ENCODE measurements at places on chromosomes 7 and 10.

- no peak for DNase-seq
Observed at GRCh38 chr10:130470286-130470685, 334.1 kb downstream of the GLRX3 start.

- no peak for DNase-seq
Observed at GRCh38 chr10:96023168-96023567, 20.2 kb upstream of the CCNJ start.

DNA sequence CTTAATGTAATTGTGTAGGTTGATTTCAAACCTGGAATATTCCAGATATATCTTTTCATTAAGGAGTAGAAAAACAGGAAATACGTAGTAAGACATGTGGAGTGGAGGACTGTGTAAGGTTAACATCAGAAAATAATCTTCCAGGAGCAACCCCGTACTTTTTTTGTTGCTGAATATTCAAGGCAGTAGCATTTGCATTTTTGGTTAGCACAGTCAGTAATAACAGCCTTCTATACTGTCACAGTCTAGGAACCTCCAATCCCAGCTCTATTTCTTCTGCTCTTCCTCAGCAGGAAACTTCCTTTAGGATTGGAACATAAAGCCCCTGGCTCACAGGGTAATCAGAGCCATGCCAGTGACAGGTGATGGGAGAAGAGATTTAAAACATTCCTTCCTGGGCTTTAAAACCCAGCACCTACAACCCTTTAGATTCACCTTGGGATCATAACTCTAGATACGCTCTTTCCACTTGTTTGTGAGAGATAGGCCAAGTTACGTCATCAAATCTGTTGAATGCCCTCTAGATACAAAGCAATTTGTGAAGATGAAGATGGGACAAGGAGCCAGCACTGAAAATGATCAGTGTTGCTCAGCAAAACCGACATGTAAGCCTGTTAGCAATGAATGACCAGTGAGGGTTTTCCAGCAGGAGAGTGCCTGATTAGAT, 248.5 kb upstream of the NPY start:
- DNase-seq = no peak

- DNase-seq = peak; percentile 41
Observed at GRCh38 chr7:5528071-5528814, 104.6 kb upstream of the TNRC18 start.

GRCh38 chr10:132406181-132406580, 9.2 kb downstream of the PWWP2B start:
- DNase-seq = no peak

DNA sequence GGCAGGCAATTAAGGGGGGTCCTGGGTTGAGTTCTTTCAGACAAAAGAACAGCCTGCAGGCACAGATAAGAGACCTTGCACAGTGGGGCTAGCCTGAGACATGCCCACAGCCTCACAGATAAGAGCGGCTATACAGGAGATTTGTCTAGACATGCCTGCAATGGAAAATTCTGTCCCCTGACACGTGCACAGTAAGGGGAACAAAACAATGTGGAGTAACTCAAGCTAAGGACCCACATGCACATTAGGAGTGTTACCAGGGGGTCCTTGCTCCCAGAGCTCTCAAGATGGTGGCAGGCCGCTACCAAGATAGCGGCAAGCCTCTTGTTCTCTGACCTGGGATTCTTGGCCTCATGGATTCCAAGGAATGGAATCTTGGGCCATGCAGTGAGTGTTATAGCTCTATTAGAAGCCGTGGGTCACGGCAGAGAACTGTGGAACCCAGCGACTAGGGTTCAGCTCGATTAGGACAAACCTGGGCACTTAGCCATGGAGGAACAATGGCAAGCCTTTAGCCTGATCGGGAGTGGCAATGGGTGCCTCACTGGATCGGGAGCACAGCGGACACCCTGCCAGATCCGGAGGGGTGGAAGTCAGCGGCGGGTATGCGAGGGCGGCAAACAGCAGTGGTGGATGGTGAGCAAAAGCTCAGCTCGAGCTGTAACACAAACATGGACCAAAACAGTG, 196.9 kb downstream of the CCSER2 start:
- DNase-seq = no peak

DNA sequence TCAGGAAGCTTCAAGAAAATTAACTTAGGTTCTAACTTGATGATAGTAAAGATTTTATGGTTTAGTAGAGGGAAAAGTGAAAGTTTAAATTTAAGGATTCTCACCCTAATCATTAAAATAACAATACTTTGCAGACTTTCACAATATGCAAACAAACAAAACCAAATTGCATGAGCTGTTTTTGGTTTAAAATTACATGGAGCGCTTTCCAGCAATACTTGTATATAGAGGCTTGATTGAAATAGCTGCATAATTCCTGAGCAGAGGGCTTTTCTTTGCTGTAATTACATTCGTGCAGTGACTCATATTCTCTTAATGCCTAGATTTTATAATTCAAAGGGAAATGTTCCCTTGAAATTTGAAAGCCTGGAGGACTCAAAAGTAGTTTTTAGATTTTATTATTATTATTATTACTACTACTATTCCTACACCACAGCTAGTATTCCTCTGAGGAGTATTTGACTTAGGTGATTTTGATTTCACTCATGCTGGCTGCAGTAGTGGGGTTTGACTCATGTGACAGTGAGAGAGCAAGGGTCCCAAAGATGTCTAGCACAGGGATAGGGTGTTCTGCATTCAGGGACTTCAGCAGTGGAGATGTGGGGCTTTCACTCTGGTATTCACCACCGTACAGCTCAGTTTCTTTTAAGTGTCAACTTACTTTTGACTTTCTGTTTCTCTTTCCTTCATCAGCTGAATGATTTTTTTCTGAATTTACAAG, 138.1 kb downstream of the ADAM22 start:
- DNase-seq = no peak

GRCh38 chr7:33753881-33754525, 151.3 kb upstream of the BMPER start:
- peak; percentile 26 for DNase-seq

GRCh38 chr7:39566023-39566921, at the start of gene YAE1:
Gene YAE1 (plus strand): TSS chr7:39566404. CDS start chr7:39566419, 15 bp downstream.
- peak; percentile 80 for DNase-seq

DNA sequence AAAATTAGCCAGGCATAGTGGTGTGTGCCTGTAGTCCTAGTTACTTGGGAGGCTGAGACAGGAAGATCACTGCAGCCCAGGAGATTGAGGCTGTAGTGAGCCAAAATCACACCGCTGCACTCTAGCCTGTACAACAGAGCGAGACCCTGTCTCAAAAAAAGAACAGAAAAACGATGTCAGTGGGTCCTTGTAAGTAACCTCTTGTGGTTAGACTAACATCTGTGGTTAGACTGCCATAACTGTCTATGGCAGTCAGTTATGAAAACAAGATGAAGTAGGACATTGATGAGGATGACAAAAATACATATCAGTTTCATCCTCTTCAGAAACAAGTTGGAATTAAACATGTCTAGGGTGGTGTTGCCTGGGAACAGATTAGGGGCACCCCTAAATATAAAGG, 53.3 kb downstream of the AKAP9 start:
- no peak for DNase-seq

GRCh38 chr7:117319181-117319580, 3.7 kb downstream of the WNT2 start:
- DNase-seq = no peak

DNA sequence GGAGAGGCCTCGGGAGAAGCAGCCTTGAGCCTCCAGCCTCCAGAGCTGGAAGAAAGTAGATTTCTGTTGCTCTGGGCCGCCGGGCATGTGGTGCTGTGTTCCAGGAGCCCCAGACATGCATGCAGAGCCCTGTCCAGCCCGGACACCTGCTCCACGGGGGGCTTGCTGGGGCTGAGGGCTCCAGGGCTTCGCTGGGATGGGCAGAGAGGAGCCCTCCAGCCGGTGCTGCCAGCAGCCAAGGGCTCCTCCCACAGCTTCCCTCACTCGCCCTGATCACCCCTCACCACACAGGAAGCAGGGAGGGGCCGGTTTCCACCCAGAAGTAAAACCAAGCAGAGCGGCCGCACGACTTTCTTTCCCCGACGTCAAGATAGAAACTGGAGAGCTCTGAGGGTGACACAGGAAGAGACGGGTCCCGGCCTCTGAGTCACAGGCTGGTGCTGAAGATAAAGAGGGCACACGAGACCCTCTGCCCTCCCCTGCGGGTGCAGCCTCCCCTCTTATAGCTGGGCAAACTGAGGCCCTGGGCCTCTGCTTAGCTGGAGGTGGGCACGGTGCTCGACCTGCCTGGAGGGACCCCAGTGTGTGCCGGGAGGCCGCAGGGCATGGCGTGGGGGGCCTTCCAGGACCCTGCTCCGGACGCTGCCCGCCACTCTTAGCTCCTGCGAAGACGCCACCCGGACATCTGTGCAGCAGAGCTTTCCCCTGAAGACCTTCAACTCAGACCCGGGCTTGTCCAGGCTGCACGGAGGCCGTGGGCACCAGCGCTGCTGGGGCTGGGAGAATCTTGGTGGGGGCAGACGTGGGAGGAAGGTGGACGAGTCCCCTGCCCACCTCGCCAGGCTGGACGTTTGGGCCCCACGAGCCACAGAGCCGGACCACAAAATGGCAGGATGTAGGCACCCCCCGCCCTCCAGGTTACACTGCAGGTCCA, 31.1 kb downstream of the ADAP1 start:
- DNase-seq = peak; percentile 66

GRCh38 chr10:102645388-102645740, 1.1 kb downstream of the TRIM8 start:
- peak; percentile 80 for DNase-seq

- DNase-seq = peak; percentile 16
Observed at GRCh38 chr7:20330928-20331909, 519 bp downstream of the ITGB8 start.

DNA sequence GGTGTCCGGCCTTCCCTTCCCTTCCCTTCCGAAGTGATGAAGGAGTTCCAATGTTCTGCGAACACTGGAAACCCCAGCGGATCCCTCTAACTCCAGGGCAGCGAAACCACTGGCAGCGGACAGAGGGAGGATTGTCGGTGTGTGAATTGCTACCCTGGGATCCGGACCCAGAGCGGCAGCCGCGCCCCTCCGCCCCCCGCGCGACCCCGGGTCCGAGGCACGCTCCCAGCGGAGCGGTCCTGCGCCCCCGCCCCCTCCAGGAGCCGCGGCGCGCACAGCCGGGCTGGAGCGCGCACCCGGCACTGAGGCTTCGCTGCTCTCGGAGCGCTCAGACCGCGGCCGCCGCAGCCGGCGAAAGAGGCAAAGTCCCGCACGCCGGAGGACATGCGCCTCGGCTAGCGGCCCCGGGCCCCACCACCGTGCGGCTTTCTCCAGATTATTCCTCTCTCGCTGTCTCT, at the start of gene PTPRZ1:
Gene PTPRZ1 (plus strand): TSS at position 331 of the 458 bp plus-strand sequence. CDS start 339 bp downstream, outside the sequence.
- DNase-seq = peak; percentile 36

DNA sequence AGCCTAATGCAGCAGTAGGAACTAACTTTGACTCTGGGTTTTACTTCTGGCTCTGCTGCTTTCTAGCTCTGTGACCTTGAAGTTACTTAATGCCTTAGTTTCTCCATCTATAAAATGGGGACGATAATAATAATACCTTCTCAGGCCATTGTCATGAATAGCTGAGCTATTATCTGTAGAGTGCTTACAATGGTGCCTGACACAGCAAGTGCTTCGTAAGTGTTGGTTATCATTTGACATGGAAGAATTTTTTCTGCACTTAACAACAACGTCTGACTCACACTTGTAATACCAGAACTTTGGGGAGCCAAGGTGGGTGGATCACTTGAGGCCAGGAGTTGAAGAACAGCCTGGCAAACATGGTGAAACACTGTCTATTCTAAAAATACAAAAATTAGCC, 140.5 kb downstream of the ARL4A start:
- no peak for DNase-seq

DNA sequence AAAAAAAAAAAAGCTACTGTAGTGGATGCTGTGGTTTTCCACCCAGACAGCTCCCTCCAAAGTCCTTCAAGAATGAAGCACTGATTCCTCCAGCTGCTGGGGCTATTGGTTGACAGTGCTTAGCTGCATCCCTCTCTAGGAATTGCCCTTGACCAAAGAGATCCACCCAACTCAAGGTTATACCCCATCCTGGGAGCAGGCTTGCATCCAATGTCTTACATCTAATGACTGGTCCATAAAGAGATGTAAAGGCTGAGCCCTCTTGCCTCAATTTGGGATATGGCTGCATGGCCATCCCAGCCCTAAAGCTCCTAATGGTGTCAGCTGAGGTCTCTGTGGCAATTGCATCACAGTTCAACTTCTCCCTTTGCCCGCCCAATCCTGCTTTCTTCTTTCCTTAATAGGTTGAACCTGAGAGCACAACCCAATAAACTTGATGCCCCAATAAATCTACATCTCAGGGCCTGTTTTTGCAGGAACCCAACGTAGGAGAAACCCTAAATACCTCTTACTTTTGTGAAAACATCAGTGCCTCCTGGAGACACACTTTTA, 4.4 kb downstream of the GPR37 start:
- no peak for DNase-seq

DNA sequence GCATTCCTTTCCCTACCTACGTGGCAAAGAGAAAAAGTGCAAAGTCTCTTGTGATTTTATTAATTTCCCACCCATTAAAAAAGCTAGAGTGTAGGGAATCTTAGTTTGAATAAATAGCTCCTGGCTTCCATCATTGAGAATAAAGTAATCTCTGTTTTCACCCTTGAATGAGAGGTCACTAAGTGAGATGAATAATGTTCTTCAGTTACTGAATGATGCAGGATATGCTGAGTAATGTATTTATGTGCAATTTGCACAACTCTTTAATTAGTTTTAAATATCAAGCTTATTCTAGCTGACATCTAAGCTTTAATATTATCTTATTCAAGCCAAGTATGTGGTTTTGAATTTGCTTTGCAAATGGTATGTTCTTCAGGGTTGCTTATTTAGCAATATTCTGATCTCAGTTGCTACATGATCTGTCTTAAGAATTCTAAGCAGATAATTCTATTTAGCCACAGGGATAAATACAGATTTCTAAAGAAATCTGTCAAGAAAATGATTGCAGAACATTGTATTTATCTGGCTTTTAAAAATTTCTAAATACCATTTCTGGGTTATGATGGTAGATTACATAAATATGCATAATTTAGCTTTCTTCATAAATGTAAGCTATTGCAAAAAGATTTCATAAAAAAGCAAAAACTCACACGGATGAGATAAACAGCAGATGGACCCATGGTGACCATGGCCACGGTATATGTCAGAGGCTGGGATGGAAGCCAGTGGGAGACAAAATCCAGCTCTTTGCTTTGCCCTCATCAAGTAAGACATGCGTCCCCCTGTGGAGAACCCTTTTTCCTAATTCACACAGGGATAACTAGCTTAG, 141.0 kb downstream of the MACC1 start:
- no peak for DNase-seq

All from fibroblast of skin of back (primary cell).